ENCODE measurements at places on chromosomes 2 and 18.

DNA sequence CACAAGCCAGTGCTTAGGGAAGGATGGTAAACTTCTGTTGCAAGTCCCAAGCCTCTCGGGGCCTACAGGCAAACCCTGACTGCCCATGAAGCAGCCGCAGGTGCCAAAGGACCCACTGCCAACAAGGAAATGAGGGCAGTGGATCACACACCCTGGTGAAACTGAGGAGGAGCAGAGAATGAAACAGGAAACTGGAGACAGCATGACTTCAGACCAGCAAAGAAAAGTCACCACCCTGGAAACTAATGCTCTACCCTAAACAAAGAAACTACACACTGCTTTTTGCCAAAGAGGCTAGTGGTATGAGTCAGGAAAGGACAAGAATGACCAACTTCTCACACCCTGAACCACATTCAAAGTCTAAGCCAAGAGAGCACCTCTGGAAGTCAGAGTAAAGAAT, 97.2 kb downstream of the MYO5B start:
- DNase-seq, result no peak

DNA sequence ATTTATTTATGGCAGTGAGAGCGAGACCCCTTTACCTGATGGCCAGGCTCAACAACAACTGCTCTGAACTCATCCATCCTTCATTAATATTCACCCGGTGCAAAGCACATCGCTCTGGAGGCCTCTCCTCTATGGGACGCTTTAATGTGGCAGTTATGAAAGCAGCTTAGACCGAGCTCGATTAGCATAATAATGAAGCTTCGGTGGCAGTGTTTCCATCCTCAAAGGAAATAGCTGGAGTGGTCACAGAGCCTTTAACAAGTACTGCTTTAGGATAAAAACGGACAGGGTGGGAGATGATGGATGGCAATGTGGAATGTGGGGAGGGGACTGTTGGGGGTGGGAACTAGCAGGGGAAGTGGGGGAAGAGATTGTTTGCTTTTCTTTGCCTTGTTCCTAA, 243.9 kb downstream of the SLC4A3 start:
- no peak for DNase-seq

GRCh38 chr2:108605947-108606346, 71.7 kb downstream of the LIMS1 start:
- no peak for DNase-seq

GRCh38 chr2:7497178-7497577, 580.0 kb downstream of the RNF144A start:
- no peak for DNase-seq

- no peak for DNase-seq
Observed at GRCh38 chr18:45055811-45056210, 375.1 kb downstream of the SETBP1 start.

DNA sequence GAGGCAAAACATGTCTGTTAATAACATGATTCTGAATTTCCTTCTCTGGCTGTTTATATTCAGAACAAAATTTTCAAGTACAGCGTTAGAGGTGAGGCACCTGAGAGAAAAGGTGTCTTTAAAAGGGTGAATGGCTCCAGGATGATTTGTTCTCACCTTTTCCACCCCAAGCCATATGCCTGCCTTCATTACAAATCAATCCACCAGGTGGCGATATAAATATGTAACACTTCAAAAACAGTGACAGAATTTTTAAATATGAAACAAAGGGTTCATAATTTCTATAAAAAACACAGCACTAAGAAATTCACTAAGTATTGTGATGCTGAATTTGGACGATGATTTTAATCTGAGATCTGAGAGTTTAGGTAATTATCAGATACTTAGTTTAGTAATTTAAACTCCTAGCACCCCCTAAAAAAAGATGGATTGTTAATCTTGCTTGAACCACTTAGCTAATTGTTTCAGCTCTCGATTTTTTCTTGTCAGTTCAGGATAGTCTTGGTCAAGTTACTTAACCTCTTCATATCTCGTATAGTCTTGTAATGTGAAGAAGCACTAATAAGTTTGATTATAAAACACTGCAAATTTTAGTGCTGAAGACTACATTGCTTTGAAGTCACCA, 528.8 kb downstream of the CPS1 start:
- no peak for DNase-seq

DNA sequence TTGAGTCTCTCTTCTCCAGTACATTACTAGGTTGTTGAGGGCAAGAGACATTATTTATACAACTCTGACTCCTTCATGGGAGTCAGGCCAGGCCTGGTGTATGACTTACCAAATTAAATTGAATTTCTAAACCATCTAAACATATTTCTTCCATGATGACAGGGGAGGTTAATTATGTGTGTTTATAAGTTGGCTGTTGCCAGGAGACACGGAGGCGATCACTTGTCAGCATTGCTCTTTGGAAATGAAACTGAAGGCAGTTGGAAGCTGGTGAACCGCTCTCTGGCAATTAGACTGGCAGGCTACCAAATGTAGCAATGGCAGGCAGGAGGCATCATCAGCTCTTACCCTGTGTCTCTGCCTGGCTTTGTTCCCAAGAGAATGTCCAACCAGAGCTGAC, 241.4 kb downstream of the KCNS3 start:
- DNase-seq, result no peak

DNA sequence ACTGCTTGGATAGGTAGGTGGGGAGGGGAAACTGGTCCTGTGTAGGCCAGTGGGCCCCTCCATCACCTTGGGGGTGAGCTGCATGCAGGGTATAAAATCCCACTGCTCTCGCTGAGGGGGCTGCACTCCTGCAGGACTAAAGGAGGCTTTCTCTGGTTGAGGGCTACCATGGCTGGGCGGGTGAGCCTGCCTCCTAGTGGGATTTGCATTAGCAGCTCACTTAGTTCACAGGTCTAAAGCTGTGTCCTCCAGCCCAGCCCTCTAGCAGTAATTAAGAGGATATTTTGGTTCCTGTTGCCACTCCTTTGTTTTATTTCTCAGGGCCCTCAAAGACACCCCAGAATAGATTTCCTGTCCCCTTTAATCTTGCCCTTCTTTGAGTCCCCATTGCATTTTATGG, 24.6 kb downstream of the TMEM127 start:
- DNase-seq, result no peak

DNA sequence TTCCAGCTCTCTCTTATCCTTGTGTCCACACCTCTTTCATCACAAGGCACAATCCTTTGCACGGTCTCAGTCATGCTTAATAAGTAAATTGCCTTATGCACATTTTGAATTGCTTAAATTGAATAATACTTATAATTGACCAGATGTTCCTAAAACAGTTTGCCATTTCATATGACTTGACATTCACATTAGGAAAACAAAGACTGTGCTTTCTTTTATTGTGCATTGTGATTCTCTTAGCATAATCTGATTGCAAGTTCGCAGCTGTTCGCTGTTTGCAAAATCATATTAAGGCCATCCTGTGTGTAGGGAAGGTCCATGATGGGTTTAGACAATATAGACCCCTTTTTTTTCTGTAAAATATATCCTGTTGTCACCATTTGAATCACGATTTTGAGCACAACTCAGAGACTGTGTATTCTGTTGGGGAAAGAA, 75.6 kb downstream of the RNF144A start:
- DNase-seq, result no peak

- no peak for DNase-seq
Observed at GRCh38 chr2:43081131-43081765, 145.2 kb downstream of the ZFP36L2 start.

DNA sequence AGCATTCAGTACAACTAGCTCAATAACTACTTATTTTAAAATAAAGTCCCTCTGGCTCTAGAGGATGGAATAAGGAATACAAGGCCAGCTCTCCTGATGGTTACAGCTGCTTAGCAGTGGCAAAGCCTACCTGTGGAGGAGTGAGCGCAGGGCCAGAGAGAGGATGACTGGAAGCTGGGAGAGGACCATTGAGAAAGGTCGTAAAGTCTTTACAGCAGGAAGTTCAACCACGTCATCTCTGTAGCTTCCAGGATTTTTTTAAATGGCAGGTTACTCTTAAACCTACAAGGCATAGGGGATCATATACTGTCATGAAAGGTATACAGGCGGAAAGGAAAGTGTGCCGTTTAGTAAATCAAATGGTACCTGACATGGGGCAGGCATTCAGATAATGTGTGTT, 26.3 kb downstream of the ANXA4 start:
- DNase-seq, result no peak

GRCh38 chr2:227655454-227655853, 11.2 kb upstream of the SCYGR5 start:
- DNase-seq, result no peak

GRCh38 chr2:36780231-36780839, 83.8 kb downstream of the VIT start:
- no peak for DNase-seq

DNA sequence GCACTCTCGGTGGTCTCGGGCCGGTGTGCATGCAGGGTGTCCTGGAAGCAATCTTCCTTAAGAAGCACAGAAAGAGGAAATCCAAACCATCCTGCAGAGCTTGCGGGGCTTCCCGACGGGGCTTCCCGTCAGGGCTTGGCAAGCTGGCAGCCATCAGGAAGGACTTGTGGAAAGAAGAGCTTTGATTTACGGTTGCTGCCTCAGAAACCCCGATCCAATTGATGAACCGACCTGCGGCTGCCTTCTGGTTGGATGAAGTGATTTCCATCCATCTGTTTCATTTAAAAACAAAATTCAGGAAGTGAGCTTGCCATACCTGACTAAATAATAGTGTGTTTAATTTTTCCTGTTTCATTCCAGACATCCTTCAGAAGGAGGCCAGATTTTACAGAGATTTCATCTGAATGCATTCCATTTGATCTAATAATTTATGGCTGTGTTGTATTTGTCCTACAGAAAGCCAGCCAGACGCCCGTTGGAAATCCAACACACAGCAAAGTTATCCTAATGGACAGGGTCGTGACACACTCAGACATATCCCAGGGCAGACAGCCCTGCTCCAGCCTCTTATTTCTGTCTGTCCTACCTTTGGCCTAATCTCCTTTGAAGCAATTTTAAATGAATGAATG, 141.3 kb downstream of the SEPTIN10 start:
- DNase-seq, result no peak

GRCh38 chr2:198525211-198525969, 721.0 kb downstream of the PLCL1 start:
- no peak for DNase-seq

DNA sequence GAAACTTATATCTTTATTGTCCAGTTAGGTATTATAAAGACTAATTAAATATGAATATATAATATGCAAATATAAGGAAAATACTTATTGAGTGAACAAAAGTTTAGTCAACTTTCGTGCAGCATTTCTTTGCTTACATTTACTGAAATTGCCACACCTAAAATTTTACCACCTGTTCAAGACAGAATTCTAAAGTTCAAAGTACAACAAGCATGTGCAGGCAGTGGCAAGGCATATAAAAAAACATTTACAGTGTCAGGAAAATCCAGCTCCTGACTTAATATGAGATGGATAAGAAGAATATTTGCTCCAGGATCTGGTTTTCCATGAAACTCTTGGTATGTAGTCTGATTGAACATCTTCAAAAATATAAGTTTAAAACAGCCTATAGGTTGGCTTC, 4.8 kb downstream of the ITPRID2 start:
- DNase-seq, result no peak

DNA sequence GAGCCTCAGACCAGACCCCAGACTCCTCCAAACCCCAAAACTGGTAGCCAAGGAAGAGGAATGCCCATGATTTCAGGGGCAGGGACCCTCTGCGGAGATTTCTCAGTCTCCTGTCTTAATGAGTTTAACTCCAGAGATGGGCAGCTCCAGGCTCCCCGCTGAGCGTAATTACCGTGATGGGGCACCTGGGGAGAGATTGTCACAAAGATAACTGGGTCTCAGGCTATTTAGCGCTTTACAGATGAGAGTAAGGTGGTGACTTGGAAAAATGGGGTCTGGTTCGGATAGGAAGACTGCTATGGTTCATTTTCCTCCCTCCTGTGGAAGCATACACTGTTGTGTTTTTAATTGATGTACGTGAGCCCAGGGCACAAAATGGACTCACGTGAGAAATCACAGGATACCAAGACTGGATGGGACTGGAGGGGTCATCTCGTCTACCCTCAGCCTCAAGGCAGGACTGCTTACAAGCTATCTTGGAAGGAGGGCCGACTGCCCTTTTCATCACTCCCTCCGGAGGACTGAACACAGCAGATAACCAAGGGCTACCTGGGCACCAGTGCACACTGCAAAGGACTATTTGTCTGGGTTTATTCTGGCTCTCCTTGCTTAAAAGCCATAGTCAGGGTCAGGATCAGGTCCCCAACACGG, 427.8 kb downstream of the ZNF521 start:
- no peak for DNase-seq

- no peak for DNase-seq
Observed at GRCh38 chr2:226794751-226795171, 4.9 kb downstream of the IRS1 start.

GRCh38 chr2:81894451-81894990, 1590.0 kb upstream of the LRRTM1 start:
- DNase-seq, result no peak

DNA sequence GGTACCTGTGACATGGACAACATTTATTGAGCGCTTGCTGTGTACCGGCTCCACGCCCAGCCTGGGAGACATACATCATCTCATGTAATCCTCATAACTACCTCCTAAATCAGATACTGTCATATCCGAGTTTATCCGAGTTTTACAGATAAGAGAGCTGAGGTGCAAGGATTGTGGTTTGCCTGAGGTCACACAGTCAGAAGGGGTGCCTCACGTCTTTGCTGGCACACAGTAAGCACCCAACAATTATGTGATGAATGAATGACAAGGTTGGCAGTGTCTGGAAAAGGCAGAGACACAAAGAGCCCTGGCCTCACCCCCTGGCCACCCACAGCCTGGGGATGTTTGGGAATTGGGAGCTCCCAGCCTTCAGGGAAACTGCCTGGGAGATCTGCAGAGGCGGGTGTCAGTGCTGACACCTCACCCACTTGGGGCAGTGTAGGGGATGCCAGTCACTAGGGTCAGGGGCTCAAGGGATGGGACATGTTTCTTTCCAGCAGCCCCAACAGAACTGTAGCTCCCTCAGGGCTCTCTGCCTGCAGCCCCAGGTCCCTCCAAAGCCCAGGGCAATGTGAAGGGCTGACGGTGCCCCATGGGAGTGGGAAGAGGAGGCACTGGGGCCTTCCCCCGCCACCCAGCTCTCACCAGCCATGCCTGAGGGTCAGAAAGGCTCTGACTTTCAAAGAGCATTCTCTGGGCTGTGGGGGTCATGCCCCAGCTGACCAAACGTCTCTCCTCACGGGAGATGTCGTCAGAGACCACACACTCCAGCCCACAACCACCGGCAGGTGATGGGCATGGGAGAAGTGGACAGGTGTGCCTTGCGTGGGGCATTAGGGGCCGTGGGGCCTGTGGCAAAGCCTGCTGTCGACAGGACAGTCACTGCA, 157.5 kb downstream of the ZFP36L2 start:
- DNase-seq, result no peak

All from stimulated activated CD8-positive, alpha-beta memory T cell treated with anti-CD3 and anti-CD28 coated beads, Interleukin-4, amount 100 ng/mL, for 4 hours (primary cell).